A549 treated with Hydrocortisone at 1 μM for 4 hours (cell line): ENCODE measurements at places on chromosomes 3 and 15. TPM values are rescaled to one million over a fixed set of nuclear protein-coding genes. Genes with fewer than 3 reads are reported as not detected.

FBXW12 gene
- not detected in 5 replicates for total RNA-seq

CISH gene
- 0.52 to 0.74 TPM (median 0.66 TPM) in 5 replicates for total RNA-seq

SCG5 gene
- 1.6 to 2.7 TPM (median 2.0 TPM) in 5 replicates for total RNA-seq

CAMK1 gene
- 14.6 to 18.4 TPM (median 17.2 TPM) in 5 replicates for total RNA-seq

ZKSCAN7 gene
- total RNA-seq, result not detected in 5 replicates

UBE2Q2 gene
- total RNA-seq, result 35.5 to 48.3 TPM (median 40.3 TPM) in 5 replicates

RNF168 gene
- total RNA-seq, result 3.3 to 4.9 TPM (median 3.5 TPM) in 5 replicates

PAQR5 gene
- 81.6 to 103 TPM (median 94.1 TPM) in 5 replicates for total RNA-seq
